NCI-H524 treated with DMSO at 0.1 percent for 48 hours (cell line): ENCODE measurements at places on chromosomes 6 and 20.

GRCh38 chr20:47784599-47785310 lies 526 bp downstream of the SULF2 start:
- no peak for DNase-seq

- DNase-seq, result no peak
Observed at GRCh38 chr6:166201878-166202277, 34.2 kb upstream of the TBXT start.

- DNase-seq, result no peak
Observed at GRCh38 chr6:43851204-43851865, 81.3 kb downstream of the VEGFA start.

DNA sequence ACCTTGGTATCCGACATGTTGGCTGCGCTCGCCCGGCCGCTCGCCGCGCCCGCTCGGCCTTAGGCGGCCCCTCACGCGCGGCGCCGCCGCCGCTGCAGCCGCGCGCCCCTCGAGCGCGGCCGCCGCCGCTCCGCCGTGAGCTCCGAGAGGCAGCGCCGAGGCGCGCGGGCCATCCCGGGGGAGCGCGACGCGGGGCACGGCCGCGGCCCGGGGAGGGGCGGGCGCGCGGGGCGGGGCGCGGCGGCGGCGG lies at the start of gene KIF13A:
Gene KIF13A (minus strand): TSS at position 189 of the 250 bp plus-strand sequence. CDS start 172 bp downstream, at position 17.
- no peak for DNase-seq

GRCh38 chr6:149934249-149935156 lies 7.3 kb upstream of the ULBP2 start:
- peak; percentile 20 for DNase-seq

- DNase-seq, result no peak
Observed at GRCh38 chr20:63120808-63121090, 95.2 kb downstream of the YTHDF1 start.

- DNase-seq, result no peak
Observed at GRCh38 chr6:105402090-105402938, 568 bp downstream of the PREP start.

DNA sequence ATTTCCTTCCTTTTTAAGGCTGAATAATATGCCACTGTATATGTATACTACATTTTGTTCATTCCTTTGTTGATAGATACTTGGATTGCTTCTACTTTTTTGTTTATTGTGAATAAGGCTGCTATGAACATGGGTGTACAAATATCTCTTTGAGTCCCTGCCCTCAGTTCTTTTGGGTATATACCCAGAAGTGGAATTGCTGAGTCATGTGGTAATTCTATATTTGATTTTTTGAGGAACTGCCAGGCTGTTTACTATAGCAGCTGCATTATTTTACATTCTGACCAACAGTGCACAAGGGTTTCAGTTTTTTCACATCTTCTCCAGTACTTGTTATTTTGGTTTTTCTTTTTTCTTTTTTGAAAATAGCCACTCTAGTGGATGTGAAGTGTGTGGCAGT lies 34.1 kb downstream of the CDS2 start:
- no peak for DNase-seq

GRCh38 chr6:21426841-21427490 lies 166.6 kb upstream of the SOX4 start:
- DNase-seq, result no peak

- no peak for DNase-seq
Observed at GRCh38 chr6:122361314-122361979, 38.0 kb upstream of the HSF2 start.

DNA sequence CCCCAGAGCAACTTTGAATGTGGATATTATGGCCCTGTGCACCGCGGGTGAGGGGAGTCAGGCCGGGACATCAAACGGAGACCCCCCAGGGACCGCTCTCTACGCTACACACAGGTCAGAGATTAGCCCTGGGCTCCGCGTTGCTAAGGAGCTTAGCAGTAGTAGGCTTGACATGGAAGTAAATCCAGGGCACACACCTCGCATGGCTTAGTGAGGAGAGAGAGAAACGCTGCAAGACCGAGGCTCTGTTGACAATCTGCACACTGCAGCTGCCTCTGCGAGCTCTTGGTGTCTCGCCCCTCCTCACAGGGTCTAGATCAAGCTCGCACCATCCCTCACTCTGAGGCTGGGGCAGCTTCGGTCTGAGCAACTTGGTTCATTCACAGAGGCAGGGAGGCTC lies 116.1 kb upstream of the CDH4 start:
- DNase-seq, result no peak

- DNase-seq, result no peak
Observed at GRCh38 chr20:63794614-63795013, 36.5 kb downstream of the ZBTB46 start.
